Ascending aorta (tissue), 2 donors: ENCODE measurements at places on chromosomes 6 and 20.

DNA sequence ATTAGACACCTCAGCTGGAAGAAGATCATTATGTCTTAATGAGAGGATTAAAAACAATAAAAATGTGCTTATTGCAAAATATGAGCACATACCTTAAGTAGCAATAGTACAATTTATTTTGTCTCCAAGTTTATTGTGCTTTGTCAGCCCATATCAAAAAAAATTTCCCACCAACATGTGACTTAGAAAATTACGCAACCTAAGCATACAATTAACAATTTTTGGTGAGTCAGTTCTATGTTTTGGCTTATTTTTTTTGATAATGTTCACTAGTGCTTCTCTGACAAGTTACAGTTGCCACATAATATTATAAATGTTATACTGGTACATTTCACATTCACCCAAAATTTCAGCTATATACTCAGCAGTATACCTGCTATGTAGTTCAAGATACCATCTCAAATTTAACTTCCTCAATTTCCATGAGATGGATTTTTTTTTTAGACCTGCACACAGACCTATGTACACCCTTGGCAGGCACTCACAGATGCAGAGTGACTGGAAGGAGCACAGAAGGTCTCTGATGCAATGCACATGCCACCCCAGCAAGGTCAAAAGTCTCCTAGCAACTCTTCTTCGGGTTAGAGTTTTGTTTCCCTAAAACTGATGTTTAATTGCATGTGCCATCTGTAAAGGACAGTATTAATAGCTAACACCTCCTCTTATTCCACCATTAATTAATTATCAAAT lies 112.4 kb downstream of the PRKN start:
- H3K27ac ChIP-seq, result no peak overlapping the region
- no peak overlapping the region for H3K4me3 ChIP-seq
- no peak for DNase-seq
- H3K4me1 ChIP-seq, result no peaks in the 10 kb centered on the region
- H3K36me3 ChIP-seq, result no peaks in the 10 kb centered on the region

GRCh38 chr6:47307362-47308197 lies 2.1 kb downstream of the TNFRSF21 start:
- no peaks in the 10 kb centered on the region for H3K4me1 ChIP-seq
- H3K27ac ChIP-seq, result no peak overlapping the region
- DNase-seq, result no peak
- H3K4me3 ChIP-seq, result no peak overlapping the region
- H3K36me3 ChIP-seq, result no peaks in the 10 kb centered on the region

GRCh38 chr20:61234224-61234890 lies 17.7 kb upstream of the CDH4 start:
- no peaks in the 10 kb centered on the region for H3K36me3 ChIP-seq
- no peaks in the 10 kb centered on the region for H3K27me3 ChIP-seq
- DNase-seq, result no peak
- no peak overlapping the region for H3K27ac ChIP-seq

- no peaks in the 10 kb centered on the region for H3K4me1 ChIP-seq
- H3K36me3 ChIP-seq, result no peaks in the 10 kb centered on the region
- no peaks in the 10 kb centered on the region for H3K27me3 ChIP-seq
- no peak overlapping the region for H3K4me3 ChIP-seq
These were observed 305.6 kb upstream of the MAN1A1 start for GRCh38 chr6:119655124-119655523.

DNA sequence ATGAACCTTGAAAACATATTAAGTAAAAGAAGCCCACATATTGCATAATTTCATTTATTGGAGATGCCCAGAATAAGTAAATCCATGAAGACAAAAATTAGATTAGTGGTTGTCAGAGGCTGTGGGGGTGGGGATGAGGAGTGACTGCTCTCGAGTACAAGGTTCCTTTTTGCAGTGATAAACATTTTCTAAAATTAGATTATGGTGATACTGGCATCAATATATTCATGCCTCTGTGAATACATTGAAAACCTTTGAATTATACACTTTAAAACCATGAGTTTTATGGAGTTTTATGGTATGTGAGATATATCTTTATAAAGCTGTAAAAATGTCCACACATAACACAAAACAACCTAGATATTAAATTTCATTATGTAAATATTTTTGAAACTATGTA lies 75.7 kb upstream of the SLC2A12 start:
- H3K27ac ChIP-seq, result no peak overlapping the region
- no peaks in the 10 kb centered on the region for H3K36me3 ChIP-seq
- DNase-seq, result no peak
- no peaks in the 10 kb centered on the region for H3K27me3 ChIP-seq

GRCh38 chr6:79375635-79376337 lies 141.3 kb upstream of the HMGN3 start:
- peaks cover 2% of the 10 kb centered on the region for H3K4me1 ChIP-seq
- no peaks in the 10 kb centered on the region for H3K36me3 ChIP-seq
- H3K27ac ChIP-seq, result no peak overlapping the region
- no peak for DNase-seq

GRCh38 chr20:57505979-57506378 lies 19.0 kb downstream of the CTCFL start:
- no peak overlapping the region for H3K27ac ChIP-seq
- H3K4me1 ChIP-seq, result no peaks in the 10 kb centered on the region
- H3K36me3 ChIP-seq, result no peaks in the 10 kb centered on the region
- H3K27me3 ChIP-seq, result no peaks in the 10 kb centered on the region
- H3K4me3 ChIP-seq, result no peak overlapping the region

DNA sequence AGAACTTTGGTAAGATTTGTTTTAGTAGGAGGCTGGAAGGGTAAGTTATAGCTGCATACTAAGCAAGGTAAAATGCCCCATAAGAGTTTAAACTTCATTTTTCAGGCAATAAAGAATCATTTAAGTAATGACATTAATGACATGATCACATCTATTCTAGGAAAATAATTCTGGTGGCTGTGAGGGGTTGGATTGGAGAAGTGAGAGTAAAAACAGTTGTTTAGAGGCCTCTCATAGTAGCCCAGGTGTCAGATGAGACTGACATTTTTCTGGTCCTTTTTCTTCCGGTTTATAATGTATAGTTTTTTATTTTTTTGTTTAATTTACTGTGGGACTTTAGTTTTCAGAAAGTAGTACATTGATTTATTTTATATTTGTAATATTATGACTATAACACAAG lies 40.8 kb downstream of the ITCH start:
- DNase-seq, result no peak
- no peak overlapping the region for H3K27ac ChIP-seq
- peaks cover 16% of the 10 kb centered on the region for H3K4me1 ChIP-seq
- H3K27me3 ChIP-seq, result no peaks in the 10 kb centered on the region

DNA sequence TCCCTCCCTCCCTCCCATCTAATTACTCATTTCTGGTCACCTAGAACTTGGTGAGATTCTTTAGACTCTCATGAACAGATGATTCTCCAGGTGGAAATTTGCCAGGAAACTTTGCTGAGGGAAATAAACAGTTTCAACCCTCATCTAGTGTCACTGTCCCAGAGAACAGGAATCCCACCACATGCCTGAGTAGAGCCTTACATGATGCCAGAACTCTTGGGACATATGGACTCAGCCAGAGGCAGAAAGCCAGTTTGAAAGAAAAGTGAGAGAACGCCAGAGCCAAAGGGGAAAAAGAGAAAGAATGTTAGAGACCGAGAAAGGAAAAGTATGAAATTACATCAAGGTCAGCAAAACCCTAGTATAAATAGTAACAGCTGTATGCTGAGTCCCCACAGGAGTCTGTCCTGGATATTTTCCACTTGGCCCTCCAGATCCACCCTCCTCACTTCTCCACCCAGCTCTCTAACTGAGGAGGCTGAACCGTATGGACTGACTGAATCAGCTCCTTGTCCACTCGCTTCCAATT lies 127.5 kb upstream of the COL21A1 start:
- peaks cover 6% of the 10 kb centered on the region for H3K4me1 ChIP-seq
- H3K27me3 ChIP-seq, result no peaks in the 10 kb centered on the region
- DNase-seq, result no peak
- peak overlapping the region; percentile 31 for H3K4me3 ChIP-seq
- peak overlapping the region; percentile 93 for H3K27ac ChIP-seq
- no peaks in the 10 kb centered on the region for H3K36me3 ChIP-seq

DNA sequence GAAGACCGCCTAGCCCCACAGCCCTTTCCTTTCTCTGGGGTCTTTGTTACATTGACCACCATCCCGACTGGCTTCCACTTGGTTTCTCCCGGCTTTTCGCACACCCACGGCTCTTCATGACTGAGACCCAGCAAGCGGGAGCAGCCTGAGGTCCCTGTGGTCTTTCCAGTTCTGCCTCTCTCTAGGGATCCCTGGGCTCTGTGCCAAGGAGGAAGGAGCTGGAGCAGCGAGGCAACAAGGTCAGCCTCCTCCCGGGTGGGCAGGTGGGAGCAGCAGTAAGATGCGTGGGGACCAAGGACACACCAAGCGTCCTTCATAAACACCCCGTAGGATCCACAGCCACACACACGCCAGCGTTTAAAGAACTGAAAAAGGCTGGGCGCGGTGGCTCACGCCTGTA lies 29.6 kb upstream of the MRGBP start:
- H3K27ac ChIP-seq, result no peak overlapping the region
- no peaks in the 10 kb centered on the region for H3K27me3 ChIP-seq
- no peaks in the 10 kb centered on the region for H3K36me3 ChIP-seq
- H3K4me1 ChIP-seq, result no peaks in the 10 kb centered on the region
- H3K4me3 ChIP-seq, result no peak overlapping the region

DNA sequence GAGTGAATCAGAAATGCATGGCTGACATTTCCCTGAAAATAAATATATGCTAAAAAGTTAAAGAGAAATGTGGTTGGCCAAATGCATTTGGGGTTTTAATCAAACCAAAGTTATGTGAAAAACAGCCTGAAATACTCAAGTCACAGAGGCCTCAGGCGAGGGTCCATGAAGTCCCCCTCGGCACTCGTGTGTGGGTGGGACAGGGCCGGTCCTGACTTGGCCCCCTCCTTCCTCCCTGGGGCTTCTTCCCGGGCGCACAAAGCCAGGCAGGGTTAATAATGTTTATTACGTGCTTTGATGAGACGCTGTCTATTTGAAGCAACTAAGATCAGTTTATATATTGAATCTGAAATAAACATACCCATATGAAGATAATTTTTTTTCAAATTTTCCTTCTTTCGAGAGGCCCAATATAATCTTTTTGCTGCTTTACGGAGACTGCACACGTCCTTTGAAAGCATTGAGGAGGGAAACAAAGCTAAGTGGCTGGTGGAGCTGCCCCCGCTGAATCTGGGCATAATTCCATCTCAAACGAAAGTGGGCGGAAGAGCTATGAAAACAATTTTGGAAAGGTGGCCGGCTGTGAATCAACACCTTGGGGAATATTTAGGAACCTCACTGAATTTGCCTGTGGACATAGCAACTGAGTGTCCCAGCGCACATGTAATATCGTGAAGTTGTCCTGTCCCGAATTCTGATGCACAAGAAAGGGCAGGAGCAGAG lies 55.8 kb upstream of the SMOC2 start:
- peak overlapping the region; percentile 54 for H3K4me3 ChIP-seq
- no peaks in the 10 kb centered on the region for H3K27me3 ChIP-seq
- DNase-seq, result no peak
- H3K36me3 ChIP-seq, result no peaks in the 10 kb centered on the region
- peaks cover 10% of the 10 kb centered on the region for H3K4me1 ChIP-seq
- peak overlapping the region; percentile 78 for H3K27ac ChIP-seq

DNA sequence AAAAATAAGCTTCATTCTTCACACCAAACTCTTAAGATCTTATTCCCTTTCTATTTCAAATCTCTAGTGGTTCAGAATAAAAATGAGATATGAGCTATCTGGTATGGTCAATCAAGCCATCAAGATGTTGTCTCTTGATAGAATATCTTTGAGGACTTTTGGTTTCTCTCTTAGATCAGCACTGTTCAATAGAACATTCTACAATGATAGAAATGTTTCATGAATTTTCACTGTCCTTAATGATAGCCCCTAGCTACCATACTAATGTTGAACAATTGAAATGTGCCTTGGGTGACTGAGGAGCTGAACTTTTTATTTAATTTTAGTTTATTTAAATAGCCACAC lies 24.1 kb upstream of the HINT3 start:
- no peak overlapping the region for H3K4me3 ChIP-seq
- H3K4me1 ChIP-seq, result no peaks in the 10 kb centered on the region
- H3K27ac ChIP-seq, result no peak overlapping the region

- no peak overlapping the region for H3K4me3 ChIP-seq
- H3K27me3 ChIP-seq, result no peaks in the 10 kb centered on the region
- H3K36me3 ChIP-seq, result no peaks in the 10 kb centered on the region
- DNase-seq, result no peak
- no peaks in the 10 kb centered on the region for H3K4me1 ChIP-seq
These were observed 79.1 kb downstream of the ELOVL4 start for GRCh38 chr6:79868098-79868722.

DNA sequence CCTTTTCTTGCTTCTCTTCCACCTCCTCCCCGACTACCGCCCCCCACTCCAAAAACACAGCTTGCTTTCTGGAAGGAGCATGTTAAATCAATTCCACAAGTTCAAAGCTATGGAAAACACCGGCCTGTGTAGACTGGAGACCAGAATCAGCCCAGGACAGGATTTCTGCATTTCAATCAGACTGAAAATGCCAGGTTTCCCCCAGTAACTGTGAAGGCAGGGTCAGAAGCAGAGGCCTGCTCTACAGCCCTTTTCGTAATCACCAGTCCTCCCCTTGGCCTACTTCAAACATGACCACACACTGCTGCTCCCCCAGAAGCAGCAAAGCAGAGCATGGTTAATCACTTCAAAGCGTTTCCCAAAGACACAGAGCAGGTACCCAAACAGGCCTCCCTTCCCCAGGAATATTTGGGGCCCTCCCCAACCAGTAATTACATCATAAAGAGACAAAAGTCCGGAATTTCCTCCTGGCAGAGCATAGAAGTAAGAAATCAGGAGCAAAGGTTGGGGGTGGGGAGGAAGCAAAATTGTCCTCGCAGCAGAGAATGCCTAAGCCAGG lies 38.4 kb downstream of the ZMYND8 start:
- H3K4me1 ChIP-seq, result peaks cover 52% of the 10 kb centered on the region
- H3K27me3 ChIP-seq, result no peaks in the 10 kb centered on the region
- no peak for DNase-seq
- peak overlapping the region; percentile 15 for H3K4me3 ChIP-seq

DNA sequence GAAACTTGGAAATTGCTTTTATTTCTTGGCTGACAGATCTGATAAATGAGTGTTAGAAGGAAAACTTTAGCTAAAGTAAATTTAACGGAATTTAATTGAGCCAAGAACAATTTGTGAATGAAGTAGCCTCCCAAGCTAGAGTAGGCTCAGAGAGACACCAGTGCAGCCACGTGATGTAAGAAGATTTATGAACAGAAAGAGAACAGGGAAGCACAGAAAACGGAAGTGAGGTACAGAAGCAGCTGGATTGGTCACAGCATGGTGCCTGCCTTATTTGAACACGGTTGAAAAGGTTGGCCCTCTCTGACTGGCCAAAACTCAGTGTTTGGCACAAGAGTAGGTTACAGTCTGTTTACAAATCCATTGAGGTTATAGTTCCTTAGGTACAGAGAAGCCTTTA lies 29.5 kb upstream of the IFNGR1 start:
- H3K4me1 ChIP-seq, result no peaks in the 10 kb centered on the region
- H3K27ac ChIP-seq, result no peak overlapping the region
- no peak for DNase-seq
- H3K27me3 ChIP-seq, result no peaks in the 10 kb centered on the region
- H3K36me3 ChIP-seq, result no peaks in the 10 kb centered on the region
- H3K4me3 ChIP-seq, result no peak overlapping the region

DNA sequence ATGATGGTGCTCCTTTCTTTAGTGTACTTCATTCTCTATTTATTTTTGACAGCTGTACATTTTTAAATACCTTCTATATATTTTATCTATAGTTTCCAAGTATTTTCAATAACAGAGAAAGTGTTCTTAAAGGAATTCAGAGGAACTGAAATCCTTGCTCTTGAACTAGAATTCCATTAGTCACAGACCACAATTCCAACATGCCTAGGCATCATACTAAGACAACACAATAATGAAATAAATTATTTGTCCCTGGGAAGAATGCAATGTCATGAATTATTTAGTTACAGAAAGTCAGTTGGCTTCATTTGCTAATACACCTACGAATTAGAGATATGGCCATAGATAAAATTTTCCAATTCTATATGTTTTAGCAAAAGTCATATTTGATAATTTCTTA lies 671.2 kb downstream of the EPHA7 start:
- no peaks in the 10 kb centered on the region for H3K36me3 ChIP-seq
- DNase-seq, result no peak
- no peaks in the 10 kb centered on the region for H3K27me3 ChIP-seq
- no peaks in the 10 kb centered on the region for H3K4me1 ChIP-seq
